ENCODE measurements at places on chromosomes 16 and 17. TPM values are rescaled to one million over a fixed set of nuclear protein-coding genes. Genes with fewer than 3 reads are reported as not detected.

DNA sequence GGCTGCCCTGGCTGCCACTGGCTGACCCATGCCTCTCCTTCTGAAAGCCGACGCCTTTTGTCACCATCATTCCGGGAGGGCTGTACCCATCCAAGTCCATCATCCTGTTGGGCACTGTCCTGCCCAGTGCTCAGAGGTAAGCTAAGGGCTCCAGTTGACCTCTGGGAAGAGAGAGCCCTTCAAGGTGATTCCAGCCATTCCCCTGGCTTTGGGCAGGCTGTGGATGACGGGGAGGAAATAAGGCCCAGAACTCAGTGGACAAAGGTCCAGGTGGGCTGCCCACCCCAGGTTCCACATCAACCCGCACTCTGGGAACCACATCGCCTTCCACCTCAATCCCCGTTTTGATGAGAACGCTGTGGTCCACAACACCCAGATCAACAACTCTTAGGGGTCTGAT is 45.8 kb downstream of the NOS2 start:
- no peak for DNase-seq

DNA sequence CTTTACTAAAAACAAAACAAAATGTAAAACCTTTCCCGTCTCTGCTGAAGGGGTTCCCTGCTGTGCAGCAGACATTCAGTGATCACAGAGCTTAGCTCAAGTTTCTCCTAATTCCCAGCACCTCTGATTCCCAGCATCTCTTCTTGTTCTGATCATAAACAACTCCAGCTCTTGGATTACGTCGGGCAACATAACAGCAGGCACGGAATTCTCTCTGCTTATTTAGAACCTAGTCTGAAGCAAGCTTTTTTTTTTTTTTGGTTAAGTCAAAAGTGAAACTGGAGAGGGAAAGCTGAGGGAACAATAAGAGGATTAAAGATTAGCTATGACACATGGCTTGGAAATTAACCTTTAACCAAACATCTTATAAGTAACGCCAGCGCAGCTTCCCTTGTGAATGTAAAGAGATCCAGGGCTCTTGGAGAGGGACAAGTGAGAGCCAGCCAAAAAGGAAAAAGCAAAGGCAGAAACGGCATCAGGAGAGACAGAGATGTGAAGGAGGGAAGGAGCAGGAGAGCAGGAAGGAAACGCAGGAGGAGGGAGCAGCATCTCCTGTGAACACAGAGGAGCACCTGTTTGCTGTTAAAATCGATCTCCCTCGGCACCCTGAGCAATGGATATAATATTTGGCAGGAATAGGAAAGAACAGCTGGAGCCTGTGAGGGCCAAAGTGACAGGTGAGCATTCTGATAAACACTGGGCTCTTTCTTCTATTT is at the start of gene BCO1:
Gene BCO1, plus strand, starts transcription at position 394 of the 716 bp plus-strand sequence. Its CDS starts 220 bp downstream, at position 614.
- no peak for DNase-seq

GRCh38 chr16:24718967-24719521 is 10.4 kb upstream of the TNRC6A start:
- no peak for DNase-seq

CORO1A gene
- 312 TPM for total RNA-seq

PAQR4 gene
- 11.2 TPM for total RNA-seq

Measured in thymus (tissue), 14 donors.